ENCODE measurements at places on chromosomes 2 and 18. TPM values are rescaled to one million over a fixed set of nuclear protein-coding genes. Genes with fewer than 3 reads are reported as not detected.

The STPG4 gene
- total RNA-seq = not detected

DNA sequence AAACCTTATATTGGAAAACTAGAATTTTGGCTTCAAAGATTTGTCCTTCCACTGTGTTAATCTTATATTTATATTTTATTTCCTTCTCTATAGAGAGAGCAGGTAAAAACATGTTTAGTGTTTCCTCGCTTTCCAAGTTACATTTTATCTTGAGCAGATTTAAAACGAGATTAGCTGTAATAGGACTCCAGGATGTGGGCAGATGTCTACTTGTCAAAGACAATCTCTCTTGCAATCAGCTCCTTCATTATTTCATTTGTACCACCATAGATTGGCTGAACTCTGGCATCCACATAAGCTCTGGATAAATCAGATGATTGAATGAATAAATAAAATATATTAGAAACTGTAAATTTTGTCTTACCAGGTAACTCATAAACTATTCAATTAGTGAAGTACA lies 17.5 kb upstream of the KANSL1L start:
- no peak for DNase-seq

GRCh38 chr2:65343386-65343785 lies 89.0 kb downstream of the SPRED2 start:
- no peak for DNase-seq

DNA sequence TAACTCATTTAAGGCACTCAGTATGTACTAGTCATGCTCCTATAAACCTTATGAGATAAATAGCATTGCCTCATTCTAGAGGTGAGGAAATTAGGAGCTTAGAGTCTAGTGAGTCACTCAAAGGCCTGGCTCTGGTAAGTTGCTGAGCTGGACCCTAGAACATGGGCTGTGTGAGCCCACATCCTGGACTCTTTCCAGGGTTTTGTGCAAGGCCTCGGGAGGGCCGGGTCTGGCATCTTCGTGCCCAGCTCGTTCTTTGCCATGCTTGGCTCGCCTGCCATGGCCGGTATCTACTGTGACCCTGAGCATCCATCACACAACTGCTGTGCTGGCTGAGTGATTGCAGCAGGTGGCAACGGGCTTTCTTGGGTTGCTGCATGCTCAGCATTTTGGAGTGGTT lies 168.0 kb downstream of the LPIN1 start:
- no peak for DNase-seq

DNA sequence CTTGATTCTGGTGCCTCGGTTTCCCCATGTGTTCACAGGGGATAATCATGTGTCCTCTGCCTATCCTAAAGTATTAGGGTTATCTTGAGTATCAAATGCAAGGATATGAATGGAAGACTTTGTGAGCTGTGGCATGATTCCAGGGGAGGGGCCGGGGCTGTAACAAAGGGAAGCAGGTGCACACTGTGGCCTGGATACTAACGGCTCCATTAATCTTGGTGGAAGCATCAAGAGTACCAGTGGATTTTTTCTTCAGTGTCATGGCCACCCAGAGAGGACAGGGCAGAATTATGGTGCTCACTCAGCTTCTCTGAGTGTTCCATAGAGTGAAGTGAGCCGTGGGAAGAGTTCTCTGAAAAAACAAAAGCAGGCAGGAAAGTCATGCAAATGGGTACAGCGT lies 320.1 kb downstream of the ALK start:
- no peak for DNase-seq

DNA sequence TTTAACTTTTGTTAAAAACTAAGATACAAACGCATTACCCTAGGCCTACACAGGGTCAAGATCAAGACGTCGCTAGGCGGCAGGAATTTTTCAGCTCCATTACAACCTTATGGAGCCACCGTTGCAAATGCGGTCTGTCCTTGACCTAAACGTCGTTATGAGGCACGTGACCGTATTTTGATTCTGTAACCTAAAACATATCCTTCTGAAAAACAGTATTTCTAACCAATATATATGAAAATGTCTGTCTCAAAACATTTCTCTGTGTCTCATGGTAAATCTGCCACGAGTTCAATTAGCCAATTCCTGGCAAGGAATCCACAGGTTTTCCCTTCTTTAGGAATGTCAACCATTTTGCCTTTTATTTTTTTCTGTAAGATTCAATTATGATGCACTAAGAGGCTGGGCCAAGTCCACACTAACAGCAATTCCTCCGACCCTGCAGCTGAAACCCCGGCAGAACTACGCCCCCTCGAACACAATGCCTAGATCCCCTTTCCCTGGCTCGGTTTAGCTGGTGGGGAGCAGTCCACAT lies 1.7 kb downstream of the RTN4 start:
- no peak for DNase-seq

The RPRM gene
- total RNA-seq = 4.0 TPM

DNA sequence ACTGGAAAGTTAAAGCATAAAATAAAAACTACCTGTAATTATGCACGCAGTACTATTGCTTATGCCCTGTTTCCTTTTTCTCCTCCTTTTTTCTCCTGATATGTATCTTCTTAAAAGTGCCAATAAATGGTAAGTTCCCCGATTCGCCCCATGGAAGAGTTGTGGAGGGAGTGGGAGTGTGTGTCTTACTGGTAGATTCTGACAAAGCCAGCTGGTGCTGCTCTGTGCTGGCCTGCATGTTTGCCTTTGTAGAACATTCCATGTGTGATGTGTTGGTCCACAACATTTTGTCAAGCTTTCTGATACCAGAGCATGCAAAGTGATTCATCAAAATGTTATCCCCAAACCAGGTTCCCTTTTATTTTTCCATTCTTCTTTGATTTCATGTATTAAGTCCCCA lies 356.9 kb upstream of the RAB12 start:
- no peak for DNase-seq

DNA sequence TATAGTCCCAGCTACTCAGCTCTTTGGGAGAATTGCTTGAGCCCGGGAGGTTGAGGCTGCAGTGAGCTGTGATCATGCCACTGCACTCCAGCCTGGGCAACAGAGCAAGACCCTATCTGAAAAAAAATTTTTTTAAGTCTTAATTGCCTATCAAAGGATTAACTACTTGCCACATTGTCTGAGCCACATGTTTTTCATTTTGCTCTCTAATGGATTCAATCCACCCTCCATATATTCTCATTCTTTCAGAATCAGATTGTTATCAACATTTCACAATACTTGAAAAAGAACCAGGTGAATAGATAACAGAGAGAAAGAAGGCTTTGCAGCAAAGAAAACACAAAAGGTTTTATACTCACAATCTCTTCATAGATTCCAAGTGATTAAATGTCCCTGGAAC lies 61.0 kb downstream of the PXDN start:
- no peak for DNase-seq

The LDAH gene
- total RNA-seq = 12.3 TPM

The TIGD1 gene
- total RNA-seq = 2.9 TPM

The EGR4 gene
- total RNA-seq = not detected

The CCDC102B gene
- total RNA-seq = 5.3 TPM

DNA sequence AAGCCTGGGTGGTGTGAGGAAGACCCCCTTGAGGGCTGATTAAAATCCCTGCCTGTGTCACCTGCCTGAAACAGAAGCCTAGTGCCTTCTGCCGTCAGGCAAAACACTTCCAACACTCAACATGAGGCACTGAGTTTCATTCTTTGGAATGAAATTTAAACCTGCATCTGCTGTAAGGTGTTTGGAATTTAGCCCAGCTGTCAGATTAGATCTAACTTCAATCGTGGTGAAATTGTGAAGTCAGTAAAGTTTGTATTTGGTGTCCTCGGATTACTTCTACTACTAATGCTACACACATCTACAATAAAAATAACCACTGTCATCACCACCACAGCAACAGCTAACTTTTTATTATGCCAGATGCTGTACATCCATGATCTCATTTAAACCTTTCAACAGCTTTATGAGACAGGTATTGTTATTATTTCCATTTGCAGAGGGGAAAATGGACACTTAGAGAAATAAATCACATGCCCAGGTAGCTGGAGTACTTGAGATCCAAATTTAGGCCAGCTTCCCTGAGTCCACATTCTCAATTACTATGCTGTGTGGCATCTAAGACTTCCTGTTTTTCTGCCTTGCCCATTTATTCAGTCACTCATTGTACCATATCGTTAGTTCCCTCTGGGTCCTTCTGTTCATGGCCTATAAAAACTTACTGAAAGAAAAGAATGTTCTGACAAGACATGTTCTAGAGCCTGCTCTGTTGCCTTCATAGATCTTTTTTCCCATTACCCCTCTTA lies 98.2 kb upstream of the GCFC2 start:
- DNase-seq = no peak

- no peak for DNase-seq
Observed at GRCh38 chr18:50586710-50587109, 26.8 kb downstream of the MAPK4 start.

DNA sequence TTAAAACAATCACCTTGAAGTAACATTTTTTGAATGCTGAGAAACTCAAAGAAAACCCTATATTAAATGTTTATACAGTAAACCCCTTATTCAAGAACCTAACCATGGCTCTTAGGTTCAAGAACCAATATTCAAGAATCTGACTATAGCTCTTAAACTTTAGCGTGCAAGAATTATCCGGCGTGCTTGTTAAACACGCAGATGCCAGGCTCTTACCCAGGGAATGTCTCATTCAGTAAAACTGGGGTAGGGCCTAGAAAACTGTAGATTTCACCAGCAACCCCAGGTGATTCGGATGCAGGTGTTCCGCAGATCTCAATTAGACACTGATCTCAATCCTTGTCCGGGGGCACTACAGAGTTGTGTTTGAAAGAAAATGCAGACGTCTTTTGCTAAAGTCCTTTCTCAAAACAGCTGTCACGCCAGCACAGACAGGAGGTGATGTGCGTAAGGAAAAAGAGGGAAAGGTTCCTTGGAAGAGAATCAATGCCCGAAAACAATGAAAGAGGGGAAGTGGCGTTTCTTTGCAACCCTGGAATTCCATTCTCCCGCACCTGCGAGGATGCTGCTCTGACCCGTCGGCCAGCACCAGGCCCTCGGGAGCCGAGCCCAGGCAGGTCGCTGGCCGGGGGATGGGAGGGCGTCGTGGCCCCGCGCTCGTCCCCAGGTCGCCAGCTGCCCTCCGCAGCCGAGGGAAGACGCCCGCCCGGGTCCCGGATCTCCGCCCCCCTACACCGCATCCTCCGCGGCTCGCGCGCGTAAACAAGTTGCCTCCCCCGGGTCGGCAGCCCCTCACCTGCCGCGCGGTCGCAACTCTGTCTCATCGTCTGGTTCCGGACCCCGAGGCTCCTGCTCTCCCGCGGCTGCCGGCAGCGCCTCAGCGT lies 851 bp downstream of the EIF2AK3 start:
- DNase-seq = no peak

- no peak for DNase-seq
Observed at GRCh38 chr2:96685577-96686459, 43.3 kb downstream of the FER1L5 start.

DNA sequence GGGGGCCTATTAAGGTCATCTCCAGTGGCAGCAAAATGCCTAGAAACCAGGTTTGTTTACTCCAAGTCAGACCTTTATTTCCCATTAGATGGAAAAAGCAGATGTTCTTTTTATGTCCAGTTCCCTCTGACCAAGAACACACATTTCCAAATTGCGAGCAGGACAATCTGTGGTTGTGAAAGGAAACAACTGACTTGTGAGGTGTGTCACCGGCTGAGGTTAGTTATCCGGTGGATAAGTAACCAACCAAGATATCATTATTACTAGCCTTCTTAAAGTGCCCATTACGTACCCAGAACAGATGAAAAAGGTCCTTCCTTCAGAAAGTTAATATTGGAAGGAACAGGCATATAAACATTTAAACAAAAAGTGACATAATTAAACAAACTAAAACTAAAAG lies 112.9 kb downstream of the THADA start:
- no peak for DNase-seq

- DNase-seq = no peak
Observed at GRCh38 chr2:227566012-227566411, 32.7 kb upstream of the SCYGR2 start.

DNA sequence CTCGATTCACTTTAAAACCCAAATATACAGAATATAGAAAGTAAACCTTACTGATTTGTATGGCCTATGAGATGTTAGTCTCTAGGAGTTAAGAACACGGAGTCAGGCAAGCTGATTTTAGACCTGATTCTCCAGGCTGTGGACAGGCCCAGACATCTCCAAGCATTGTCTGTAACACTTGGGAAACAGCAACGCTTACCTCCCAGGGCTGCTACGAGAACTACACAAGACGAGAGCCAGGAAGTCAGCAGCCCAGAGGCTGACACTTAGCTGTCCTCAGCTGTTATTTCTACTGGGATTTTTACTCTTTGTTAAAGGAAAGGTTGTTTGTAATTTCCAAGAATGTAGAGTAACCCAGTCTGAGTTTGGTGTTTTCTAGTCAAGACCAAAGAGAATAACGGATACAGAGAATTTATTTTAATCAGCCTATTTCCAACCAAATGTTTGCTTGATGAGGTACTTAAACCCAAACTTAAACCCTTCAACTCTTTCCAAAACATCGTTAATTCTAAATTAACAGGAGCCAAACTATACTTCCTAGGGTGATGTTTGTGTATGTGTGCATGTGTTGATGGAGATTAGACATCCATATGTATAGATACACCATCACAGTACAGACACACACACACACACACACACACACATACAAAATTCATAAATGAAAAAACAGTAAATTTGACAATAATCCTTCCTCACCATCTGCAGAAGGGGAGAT lies 123.4 kb downstream of the LAMA1 start:
- peak; percentile 60 for DNase-seq

The CD28 gene
- total RNA-seq = 2.2 TPM

- no peak for DNase-seq
Observed at GRCh38 chr2:178484245-178485041, 4.2 kb downstream of the PLEKHA3 start.

DNA sequence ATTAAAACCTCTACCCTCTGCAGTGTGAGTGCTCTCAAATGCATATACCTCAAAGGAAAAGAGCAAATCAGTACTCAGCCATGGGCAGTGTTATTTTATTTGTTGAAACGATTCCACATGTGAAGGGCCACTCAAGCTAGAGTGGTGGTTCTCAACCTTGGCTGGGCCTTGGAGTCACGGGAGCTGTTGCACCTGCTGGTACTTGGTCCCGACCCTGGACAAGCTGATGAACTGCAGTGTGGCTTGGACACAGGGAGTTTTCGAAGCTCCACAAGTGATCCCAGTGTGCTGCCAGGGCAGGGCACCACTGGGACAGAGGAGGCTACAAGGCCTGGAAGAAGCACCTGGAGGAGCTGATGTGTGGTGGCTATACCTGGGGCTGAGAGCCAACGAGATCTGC lies 19.7 kb downstream of the GNLY start:
- no peak for DNase-seq

DNA sequence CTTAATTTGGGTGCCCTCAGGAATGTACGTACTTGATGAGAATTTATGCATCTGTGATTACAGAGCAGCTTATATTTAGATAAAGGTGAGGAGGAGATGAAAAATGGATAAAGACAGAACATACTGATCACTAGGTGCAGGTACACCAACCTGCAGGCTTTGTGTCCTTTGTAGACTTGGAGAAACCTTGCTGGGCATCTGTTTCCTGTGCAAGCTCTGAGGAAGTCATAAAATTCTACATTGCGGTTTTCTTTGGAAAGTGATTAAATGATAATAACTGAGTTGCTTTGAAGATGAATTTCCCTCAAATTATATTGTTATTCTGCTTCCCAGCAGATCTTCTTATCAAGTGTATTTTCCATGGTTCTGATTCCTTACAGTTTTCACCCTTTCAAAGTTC lies 7.7 kb downstream of the RAB27B start:
- DNase-seq = no peak

The CD226 gene
- 2.1 TPM for total RNA-seq

The SLC39A6 gene
- 44.8 TPM for total RNA-seq

The SULT1C2 gene
- 1.9 TPM for total RNA-seq

The PLCL1 gene
- 6.6 TPM for total RNA-seq

Measured in breast epithelium (tissue), 4 donors.